Kidney (tissue), 22 donors: ENCODE measurements at places on chromosomes 12 and 14. TPM values are rescaled to one million over a fixed set of nuclear protein-coding genes. Genes with fewer than 3 reads are reported as not detected.

DNA sequence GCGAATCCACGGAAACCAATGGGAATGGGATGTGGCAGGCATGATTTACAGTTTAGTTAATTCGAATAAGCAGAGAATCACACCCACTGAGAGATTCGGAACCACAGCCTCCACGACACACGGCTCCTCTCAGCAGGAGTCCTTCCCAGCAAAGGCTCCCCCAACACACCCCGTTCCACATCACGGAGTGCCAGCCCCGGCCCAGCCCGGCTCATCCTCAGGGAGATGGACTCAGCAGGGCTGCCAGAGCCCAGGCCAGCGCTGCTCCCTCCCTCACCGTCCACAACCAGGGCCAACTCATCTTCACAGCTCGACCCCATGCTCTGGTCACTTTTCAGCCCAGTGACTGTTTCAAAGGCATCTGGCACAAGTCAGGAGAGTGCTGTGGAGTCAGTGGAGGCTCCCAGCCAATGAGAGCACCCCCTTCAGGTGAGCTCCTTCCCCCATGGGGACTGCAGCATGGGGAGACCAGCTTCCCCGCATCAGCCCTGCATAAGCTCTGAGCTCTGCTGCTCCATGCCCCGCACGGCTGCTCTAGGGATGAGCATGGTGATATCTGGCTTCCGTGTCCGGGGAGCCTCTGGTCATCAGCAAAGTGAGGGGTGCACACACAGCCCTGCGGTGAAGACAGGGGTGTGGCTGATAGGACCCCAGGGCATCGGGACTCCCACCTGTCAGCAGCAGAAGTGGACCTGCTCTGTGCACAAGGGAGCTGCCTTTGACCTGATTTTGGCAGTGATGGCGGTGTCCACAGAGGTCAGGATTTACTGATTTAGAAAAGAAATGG, 238.8 kb upstream of the SFSWAP start:
- H3K4me1 ChIP-seq: no peaks in the 10 kb centered on the region
- no peak overlapping the region for H3K27ac ChIP-seq
- H3K36me3 ChIP-seq: no peaks in the 10 kb centered on the region
- DNase-seq: no peak
- H3K4me3 ChIP-seq: no peak overlapping the region
- H3K27me3 ChIP-seq: no peaks in the 10 kb centered on the region

DNA sequence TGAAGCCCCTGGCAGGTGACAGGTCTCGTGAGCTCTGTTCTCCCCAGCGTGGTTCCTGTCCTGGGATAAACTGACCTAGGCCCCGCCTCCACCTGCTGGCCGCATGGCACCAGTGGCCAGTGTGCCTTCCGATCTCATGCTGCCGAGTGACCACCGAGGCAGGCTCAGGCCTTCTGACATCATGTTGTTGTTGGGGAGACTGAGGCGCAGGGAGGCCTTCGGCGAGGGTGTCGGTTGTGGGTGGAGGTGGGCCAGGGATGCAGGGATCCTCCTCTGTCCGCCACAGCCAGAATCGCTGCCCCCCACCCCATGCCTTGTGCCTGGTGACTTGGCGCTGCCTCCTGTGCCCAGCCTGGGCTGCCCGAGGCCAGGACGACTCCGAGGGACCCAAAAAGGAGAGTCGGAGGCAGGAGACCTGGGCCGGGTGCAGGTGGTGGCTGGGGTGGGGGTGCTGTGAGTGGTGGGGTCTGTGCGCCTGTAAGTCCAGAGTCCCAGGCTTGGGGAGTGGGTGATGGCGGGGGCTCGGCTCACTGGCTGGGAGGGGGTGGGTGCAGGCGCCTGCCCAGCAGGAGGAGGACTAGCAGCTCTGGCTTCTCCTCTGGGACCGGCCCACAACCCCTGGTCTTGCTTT, 24.3 kb downstream of the ASPG start:
- H3K36me3 ChIP-seq: no peaks in the 10 kb centered on the region
- H3K4me3 ChIP-seq: no peak overlapping the region
- H3K4me1 ChIP-seq: no peaks in the 10 kb centered on the region
- no peak overlapping the region for H3K27ac ChIP-seq
- no peaks in the 10 kb centered on the region for H3K27me3 ChIP-seq

DNA sequence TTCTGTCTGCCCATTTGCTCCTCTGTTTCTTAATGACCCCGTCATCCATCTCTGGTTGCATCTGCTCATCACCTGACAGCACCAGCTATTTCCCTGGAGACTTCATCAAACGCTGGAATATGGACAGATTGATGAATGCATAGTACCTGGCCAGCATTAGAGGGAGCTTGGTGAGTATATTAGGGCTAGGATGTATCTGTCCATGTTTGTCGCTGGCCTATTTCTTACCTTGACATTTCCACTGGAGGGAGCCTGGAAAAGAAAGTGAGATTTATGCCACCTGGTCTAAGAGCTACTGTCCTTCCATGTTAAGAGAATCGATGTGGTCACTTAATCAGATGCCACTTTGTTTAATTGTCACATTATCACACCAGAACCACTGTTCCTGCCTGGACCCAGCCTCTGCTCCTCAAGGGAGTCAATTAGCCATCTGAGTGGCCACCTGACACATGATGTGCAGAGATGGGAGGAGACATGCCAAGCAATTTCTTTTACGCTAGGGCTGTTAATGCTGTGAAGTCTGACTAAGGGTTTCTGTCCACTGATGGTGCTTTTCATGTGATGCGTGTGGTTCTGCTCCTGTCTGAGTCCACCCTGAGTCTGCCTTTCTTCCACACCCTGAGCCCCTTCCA, 75.3 kb upstream of the SFSWAP start:
- H3K27ac ChIP-seq: no peak overlapping the region
- no peaks in the 10 kb centered on the region for H3K36me3 ChIP-seq
- no peaks in the 10 kb centered on the region for H3K4me1 ChIP-seq
- H3K4me3 ChIP-seq: no peak overlapping the region
- no peak for DNase-seq

GRCh38 chr12:110316861-110317260, 35.8 kb downstream of the ATP2A2 start:
- H3K4me3 ChIP-seq: no peak overlapping the region
- peaks cover 5% of the 10 kb centered on the region for H3K4me1 ChIP-seq
- no peaks in the 10 kb centered on the region for H3K36me3 ChIP-seq
- no peak overlapping the region for H3K27ac ChIP-seq

DNA sequence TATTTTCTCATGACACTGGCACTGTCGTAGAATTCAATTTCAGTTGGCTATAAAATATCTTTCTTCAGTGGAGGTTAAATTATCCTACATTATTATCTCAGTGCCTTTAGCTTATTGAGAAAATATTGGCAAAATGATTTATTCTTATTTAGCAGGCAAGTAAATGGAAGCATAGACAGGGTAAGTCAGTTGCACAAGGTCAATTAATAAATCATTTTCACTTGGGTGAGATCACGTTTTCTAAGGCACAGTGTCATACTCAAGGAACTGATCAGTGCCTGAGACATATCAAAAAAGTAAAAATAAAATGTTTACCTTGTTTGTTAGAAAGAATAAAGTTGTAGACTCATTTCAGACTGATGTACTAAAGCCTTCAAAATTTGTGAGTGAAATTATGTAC, 95.0 kb downstream of the ACSS3 start:
- DNase-seq: no peak
- no peaks in the 10 kb centered on the region for H3K4me1 ChIP-seq
- no peak overlapping the region for H3K27ac ChIP-seq

Gene SSPN
- polyA plus RNA-seq: 3.2 TPM

Gene KTN1
- 106 TPM for polyA plus RNA-seq

Gene MFAP5
- 0.52 TPM for polyA plus RNA-seq

- no peak overlapping the region for H3K27ac ChIP-seq
- H3K27me3 ChIP-seq: no peaks in the 10 kb centered on the region
Measured at GRCh38 chr12:9346866-9347327, 138.7 kb upstream of the PZP start.

Gene AQP2
- polyA plus RNA-seq: 666 TPM

Gene NELL2
- 0.30 TPM for polyA plus RNA-seq

Gene FGF23
- polyA plus RNA-seq: not detected

Gene PMCH
- polyA plus RNA-seq: not detected

Gene C12orf42
- not detected for polyA plus RNA-seq

Gene NOS1
- polyA plus RNA-seq: 1.3 TPM

GRCh38 chr12:109252799-109253198, 56.3 kb downstream of the FOXN4 start:
- no peak overlapping the region for H3K27ac ChIP-seq
- H3K4me1 ChIP-seq: no peaks in the 10 kb centered on the region
- DNase-seq: no peak

Gene DPPA3
- polyA plus RNA-seq: not detected

DNA sequence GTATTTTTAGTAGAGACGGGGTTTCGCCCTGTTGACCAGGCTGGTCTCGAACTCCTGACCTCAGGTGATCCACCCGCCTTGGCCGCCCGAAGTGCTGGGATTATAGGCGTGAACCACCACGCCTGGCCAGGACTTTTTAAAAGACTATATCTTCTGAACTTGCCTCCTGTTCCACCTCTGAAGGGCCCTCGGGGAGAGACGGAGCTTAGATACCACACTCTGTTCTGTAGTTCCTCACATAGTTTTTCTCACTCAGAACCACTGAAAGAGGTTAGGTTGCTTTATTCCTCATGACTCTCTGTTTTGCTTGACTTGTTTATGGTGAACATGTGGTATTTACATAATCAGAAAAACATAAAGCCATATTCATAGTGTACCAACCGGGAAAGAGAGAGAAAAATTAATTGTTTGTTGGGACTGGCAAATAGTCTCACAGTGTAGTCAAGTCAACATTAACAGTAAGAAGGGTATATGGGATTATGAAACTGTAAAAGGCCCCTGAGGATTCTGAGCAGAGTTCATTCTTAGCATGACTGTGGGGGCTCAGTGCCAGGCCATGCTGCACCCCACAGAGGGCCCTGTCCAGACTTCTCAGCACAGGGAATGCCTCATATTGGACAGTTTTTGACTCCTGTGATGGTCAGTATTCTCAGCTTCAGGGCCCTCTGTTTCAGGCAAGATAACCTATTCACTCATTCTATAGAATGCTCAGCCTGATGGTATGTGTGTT, 342.3 kb downstream of the ZFP36L1 start:
- no peaks in the 10 kb centered on the region for H3K36me3 ChIP-seq
- no peaks in the 10 kb centered on the region for H3K27me3 ChIP-seq
- no peak for DNase-seq
- H3K27ac ChIP-seq: no peak overlapping the region

Gene HEATR5A
- polyA plus RNA-seq: 8.0 TPM

DNA sequence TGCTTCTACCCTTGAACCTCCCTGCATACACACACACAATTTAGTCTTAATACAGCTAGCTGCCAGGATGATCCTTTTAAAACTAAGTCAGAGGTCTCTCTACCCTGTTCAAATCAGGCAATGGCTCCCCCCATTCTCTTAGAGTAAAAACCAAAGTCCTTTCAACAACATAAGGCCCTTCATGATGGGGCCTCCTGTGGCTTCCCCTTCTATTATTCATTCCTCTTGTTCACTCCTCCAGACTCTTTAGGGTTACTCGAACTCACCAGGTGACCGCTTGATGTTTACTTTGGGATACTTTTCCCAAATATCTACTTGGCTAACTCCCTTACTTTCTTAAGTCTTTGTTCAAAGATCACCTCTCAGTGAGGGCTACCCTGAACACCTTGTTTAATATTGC, 30.4 kb downstream of the DENND5B start:
- no peaks in the 10 kb centered on the region for H3K27me3 ChIP-seq
- DNase-seq: no peak
- H3K4me3 ChIP-seq: no peak overlapping the region
- no peak overlapping the region for H3K27ac ChIP-seq

DNA sequence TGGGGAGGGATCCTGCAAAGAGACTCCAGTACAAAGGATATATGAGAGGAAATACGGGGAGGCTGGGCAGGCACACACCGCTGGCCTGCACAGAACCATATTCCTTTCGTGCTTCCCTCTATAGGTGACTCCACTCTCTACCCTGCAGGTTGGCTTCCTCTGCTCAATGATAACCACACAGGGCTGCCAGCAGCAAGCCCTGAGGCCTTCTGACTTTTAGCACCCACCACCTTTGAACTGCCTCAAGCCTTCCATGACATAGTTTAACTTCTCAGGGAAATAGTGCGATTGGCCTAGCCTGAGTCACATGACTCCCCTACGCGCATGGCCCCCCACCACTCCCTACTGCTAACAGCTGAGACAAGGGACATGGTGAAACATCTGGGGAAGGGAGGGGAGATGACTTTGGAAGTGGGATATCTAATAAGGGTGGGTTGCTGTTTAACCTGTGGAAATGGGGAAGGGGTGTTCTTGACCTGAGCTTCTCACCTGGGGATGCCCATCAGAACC, 3.0 kb upstream of the FOXN3 start:
- DNase-seq: no peak
- no peaks in the 10 kb centered on the region for H3K36me3 ChIP-seq
- no peak overlapping the region for H3K4me3 ChIP-seq
- peaks cover 6% of the 10 kb centered on the region for H3K4me1 ChIP-seq
- H3K27ac ChIP-seq: no peak overlapping the region
- H3K27me3 ChIP-seq: no peaks in the 10 kb centered on the region

GRCh38 chr12:101592448-101592847, 2.3 kb upstream of the MYBPC1 start:
- DNase-seq: no peak
- no peak overlapping the region for H3K4me3 ChIP-seq

DNA sequence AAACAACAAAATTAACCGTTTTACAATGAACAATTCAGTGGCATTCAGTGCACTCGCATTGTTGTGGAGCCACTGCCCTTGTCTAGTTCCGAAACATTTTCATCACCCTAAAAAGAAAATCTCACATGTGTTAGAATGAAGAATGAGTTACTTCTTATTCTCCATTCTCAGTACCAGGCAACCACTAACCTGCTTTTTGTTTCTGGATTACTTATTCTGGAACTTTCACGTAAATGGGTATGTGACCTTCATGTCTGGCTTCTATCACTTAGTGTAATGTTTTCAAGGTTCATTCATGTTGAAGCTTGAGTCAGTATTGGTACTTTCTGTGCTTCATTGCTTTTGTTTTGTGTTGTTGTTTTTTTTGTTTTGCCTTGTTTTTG, 15.6 kb downstream of the RCOR1 start:
- no peaks in the 10 kb centered on the region for H3K36me3 ChIP-seq
- no peak for DNase-seq
- peaks cover 2% of the 10 kb centered on the region for H3K4me1 ChIP-seq

DNA sequence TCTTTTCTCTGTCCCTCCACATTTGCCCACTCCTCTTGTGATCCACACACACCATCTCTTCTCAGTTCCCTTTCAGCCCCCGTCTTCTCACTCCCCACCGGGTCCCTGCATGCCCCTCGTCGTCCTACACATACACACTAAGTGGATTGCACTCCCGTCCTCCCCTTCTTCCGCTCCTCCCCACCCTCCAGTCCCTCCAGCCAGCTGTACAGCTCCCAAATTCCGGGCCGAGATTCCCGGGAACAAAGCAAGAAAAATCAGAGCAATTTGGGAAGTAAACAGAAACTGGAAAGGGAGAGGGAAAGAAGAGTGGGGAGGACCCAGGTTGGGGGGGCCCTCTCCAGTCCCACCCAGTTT, 282 bp upstream of the IGFBP6 start:
- H3K4me3 ChIP-seq: peak overlapping the region; percentile 42
- peak overlapping the region; percentile 81 for H3K27ac ChIP-seq
- H3K27me3 ChIP-seq: no peaks in the 10 kb centered on the region
- DNase-seq: no peak
- H3K36me3 ChIP-seq: no peaks in the 10 kb centered on the region
- peaks cover 4% of the 10 kb centered on the region for H3K4me1 ChIP-seq

- peak overlapping the region; percentile 61 for H3K27ac ChIP-seq
- DNase-seq: no peak
- no peak overlapping the region for H3K4me3 ChIP-seq
- H3K27me3 ChIP-seq: no peaks in the 10 kb centered on the region
- no peaks in the 10 kb centered on the region for H3K36me3 ChIP-seq
Measured at GRCh38 chr12:646442-647384, 16.5 kb downstream of the NINJ2 start.
